ENCODE measurements at places on chromosomes 7 and 10.

DNA sequence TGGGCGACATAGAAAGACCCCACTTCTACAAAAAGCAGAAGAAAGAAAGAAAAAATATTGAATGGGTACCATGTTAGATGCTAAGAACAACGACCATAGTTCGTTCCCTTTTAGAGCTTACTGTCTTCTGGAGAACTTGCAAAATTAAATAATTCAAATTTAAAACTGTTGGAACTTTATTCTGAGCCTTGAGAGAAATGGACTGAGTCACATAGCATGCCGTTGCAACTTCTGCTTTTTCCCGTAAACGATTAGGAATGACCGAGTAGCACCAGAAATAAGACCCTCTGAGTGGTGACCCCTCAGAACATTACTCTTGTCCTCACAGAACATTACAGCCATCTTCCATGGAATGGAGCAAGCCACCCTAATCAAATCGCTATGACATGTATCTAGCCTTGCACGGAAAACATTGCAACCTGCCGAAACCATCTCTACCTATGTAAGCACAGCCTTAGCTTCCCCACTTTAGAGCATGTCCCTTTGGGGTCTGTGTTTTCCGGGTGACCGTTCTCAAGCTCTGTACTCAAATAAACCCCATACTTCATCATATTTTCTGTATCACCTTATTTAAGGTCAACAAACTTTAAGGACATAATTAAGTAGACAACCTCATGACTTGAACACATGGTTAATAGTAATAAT is 179.1 kb downstream of the PRKCQ start:
- no peak for DNase-seq

DNA sequence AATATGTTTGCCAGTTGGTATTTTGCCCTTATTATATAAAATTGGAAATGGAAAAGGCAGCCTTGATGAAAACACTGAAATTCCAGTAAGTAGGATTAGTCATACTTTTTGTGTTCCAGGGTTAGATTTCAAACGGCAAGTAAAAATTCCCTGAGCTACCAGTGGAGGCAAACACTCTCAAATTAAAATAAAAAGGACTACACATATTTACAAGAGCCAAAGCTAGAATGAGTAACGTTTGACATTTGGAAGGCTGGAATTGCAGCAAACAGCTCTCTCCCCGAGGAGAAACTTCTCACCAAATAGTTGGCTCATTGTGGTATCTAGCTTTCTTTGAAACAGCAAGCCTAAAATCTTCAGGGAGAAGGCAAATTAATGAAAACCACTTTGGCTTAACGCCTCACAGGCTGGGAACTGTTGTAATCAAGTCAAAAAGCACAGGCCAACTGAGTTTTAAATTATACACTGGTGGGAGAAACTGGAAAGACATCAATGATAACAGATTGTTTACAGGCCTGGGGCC is 288.4 kb downstream of the SNX13 start:
- no peak for DNase-seq

GRCh38 chr7:41592236-41592635 is 110.7 kb downstream of the INHBA start:
- no peak for DNase-seq

- DNase-seq: no peak
Observed at GRCh38 chr7:30869794-30870611, 41.6 kb upstream of the AQP1 start.

DNA sequence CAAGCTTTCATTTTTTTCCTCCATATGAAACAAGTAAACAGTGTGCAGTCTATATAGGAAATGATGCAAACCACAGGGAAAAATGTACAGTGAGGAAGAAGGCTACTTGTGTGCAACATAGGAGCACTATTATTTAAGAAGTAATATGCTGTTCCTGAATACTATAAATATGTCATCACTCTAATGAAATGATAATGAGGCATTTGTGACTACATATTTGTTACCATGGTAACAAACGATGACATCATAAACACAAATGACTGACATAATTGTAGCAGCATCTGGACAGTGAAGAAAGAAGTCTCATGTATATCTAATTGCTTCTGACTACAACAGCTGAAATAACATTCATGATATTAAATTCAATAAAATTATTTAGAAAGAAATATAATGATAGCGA is 164.8 kb downstream of the C7orf25 start:
- DNase-seq: no peak

DNA sequence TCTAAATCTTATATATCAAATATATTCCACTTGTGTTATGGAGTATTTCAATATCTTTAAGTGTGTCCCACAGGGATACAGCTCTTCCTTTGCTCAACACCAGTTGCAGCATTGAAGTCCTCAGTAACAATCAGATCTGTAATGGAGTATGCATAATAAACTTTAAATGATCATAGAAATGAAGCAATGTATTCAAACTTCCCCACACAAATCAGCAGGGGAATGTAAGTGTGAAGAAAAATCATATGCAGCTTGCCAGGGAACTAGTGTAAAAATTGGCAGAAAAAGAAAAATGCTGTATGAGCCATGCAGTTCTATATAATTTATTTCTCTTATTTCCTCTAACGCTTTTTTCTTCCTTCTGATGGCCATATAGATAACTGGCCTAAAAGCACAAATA is 444.3 kb upstream of the VSTM2A start:
- DNase-seq: no peak

Measured in activated T-cell treated with anti-CD3 and anti-CD28 coated beads, Interleukin-2, amount 50 U/mL, for 48 hours (primary cell).